ENCODE measurements at places on chromosomes 2 and 18. TPM values are rescaled to one million over a fixed set of nuclear protein-coding genes. Genes with fewer than 3 reads are reported as not detected.

DNA sequence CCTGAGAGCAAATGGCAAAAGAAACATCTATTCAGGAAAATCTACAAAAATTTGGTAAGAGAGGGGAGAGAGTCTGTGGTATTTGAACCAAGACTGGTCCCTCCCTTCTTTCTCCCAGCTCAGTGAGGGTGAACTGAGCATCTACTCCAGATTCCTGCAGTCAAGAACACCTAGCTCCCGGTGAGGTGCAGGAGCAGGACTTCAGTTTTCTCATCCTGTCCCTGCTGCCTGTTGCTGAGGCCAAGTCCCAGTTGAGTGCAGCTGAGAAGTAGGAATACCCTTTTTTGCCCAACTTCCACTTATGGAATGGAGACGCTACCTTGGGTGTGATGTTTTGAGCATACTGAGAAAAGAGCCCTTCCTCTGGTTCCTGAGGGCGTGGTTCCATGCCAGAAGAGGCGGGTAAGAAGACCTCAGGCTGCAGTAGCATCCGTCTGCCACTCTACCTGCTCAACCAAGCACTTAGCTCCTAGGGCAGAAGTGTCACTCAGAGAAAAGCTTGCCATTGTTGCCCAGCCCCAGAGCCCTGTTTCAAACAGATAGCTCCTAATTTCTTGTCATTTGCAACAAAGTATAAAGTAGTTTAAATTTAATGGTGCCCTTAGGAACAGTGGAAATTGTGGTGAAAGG is 112.9 kb downstream of the SOS1 start:
- no peak overlapping the region for H3K27ac ChIP-seq
- no peaks in the 10 kb centered on the region for H3K4me1 ChIP-seq
- DNase-seq = no peak
- no peaks in the 10 kb centered on the region for H3K27me3 ChIP-seq
- H3K4me3 ChIP-seq = no peak overlapping the region
- no peaks in the 10 kb centered on the region for H3K36me3 ChIP-seq

GRCh38 chr18:52348209-52348608 is 8.2 kb downstream of the DCC start:
- no peaks in the 10 kb centered on the region for H3K4me1 ChIP-seq
- H3K27ac ChIP-seq = no peak overlapping the region
- no peaks in the 10 kb centered on the region for H3K27me3 ChIP-seq

GRCh38 chr2:132754392-132754791 is 84.4 kb upstream of the LYPD1 start:
- H3K27me3 ChIP-seq = no peaks in the 10 kb centered on the region
- H3K27ac ChIP-seq = no peak overlapping the region
- H3K4me1 ChIP-seq = no peaks in the 10 kb centered on the region
- H3K36me3 ChIP-seq = no peaks in the 10 kb centered on the region
- no peak overlapping the region for H3K4me3 ChIP-seq
- no peak for DNase-seq

DNA sequence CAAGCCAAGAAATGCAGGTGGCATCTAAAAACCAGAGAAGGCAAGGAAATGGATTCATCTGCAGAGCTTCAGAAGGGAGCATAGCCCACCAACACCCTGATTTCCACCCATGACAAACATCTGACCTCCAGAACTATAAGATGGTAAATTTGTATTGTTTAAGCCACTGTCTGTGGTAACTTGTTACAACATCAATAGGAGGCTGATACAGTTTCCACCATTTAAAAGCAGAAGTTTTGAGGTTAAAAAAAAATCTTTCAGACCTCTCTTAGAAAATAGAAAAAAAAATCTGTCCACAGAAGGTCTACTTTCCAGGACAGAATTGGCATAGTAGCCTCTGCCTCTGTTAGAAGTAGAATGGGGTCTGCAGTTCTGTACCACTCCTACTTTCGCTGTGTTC is 37.2 kb downstream of the SLC40A1 start:
- DNase-seq = no peak
- H3K4me3 ChIP-seq = no peak overlapping the region
- no peaks in the 10 kb centered on the region for H3K36me3 ChIP-seq
- no peaks in the 10 kb centered on the region for H3K27me3 ChIP-seq
- no peak overlapping the region for H3K27ac ChIP-seq

GRCh38 chr18:1270081-1270480 is 365.4 kb downstream of the ADCYAP1 start:
- H3K27me3 ChIP-seq = no peaks in the 10 kb centered on the region
- no peak overlapping the region for H3K27ac ChIP-seq
- no peaks in the 10 kb centered on the region for H3K4me1 ChIP-seq
- H3K36me3 ChIP-seq = no peaks in the 10 kb centered on the region

DNA sequence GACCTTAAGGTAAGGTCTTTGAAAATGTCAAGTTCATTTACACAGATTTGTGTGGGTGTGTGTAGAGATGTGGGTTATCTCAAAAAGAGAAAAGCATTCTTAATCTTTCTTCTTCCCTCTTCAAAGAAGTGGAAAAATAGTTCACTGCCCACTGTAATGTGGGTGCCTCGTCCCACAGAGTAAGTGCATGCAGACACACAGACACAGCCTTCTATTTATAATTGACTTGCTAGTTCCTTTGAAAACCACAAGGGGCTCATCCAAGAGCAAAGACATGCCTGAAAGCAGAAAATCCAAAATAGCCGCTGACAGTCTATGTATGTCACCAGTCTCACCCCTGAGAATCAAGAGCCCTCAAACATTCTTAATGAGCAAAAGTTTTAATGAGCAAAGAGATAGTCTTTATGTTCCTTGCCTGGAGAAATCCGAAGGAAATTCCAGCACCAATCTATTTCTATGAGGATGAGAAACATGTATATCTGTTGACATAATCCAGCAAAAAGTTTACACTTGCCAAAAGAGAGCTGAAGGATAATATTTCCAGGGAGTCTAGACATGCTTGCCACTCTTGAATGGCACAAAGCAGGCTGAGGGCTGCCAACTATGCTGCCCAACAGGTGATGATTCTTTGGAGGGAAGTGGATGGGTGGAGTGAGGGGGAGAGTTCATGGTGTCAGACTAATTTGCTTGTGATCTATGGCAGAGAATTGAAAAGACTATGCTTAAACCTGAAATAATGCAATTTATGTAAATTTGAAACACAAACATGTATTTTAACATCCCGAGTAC is 93.9 kb downstream of the ACVR1 start:
- H3K36me3 ChIP-seq = peaks cover 4% of the 10 kb centered on the region
- no peak overlapping the region for H3K27ac ChIP-seq
- no peaks in the 10 kb centered on the region for H3K27me3 ChIP-seq
- DNase-seq = peak; percentile 45

GRCh38 chr2:36960005-36960675 is 6.2 kb downstream of the STRN start:
- no peak overlapping the region for H3K27ac ChIP-seq
- no peak overlapping the region for H3K4me3 ChIP-seq
- H3K27me3 ChIP-seq = no peaks in the 10 kb centered on the region

DNA sequence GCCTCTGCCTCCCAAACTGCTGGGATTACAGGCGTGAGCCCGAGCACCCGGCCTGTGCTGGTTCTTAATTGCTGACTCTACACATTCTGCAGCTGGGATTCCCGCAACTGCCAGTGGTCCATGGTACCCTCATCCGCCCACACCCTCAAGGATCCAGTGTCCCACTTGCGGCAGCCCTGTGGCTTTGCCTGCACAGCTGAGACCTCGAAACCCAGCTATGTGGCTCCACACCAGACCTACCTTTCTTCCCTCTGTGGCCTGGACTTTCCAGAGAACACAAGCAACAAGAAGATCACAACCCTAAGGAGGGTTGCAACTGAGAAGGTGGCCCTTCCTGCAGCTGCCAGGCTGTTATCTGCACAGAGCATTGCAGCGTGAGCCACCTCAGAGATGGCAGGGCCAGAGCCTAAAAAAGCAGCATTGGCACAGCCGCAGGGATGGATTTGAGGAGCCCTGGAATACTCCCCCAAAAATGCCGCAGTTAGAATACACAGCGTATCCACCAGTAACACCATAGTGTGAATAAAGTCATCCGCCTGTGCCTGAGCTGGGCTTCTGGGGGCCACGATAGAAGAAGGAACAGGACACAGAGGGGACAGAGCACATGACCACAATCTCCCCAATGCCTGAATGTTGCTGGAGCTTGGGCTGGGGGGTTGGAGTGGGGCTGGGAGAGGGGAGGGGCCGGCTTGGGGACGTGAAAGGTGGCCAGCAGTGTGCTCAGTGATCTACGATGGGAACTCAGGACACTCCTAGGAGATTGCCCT is 1.9 kb downstream of the GPR55 start:
- peaks cover 9% of the 10 kb centered on the region for H3K27me3 ChIP-seq
- no peak for DNase-seq
- H3K36me3 ChIP-seq = no peaks in the 10 kb centered on the region
- no peak overlapping the region for H3K4me3 ChIP-seq
- no peak overlapping the region for H3K27ac ChIP-seq

DNA sequence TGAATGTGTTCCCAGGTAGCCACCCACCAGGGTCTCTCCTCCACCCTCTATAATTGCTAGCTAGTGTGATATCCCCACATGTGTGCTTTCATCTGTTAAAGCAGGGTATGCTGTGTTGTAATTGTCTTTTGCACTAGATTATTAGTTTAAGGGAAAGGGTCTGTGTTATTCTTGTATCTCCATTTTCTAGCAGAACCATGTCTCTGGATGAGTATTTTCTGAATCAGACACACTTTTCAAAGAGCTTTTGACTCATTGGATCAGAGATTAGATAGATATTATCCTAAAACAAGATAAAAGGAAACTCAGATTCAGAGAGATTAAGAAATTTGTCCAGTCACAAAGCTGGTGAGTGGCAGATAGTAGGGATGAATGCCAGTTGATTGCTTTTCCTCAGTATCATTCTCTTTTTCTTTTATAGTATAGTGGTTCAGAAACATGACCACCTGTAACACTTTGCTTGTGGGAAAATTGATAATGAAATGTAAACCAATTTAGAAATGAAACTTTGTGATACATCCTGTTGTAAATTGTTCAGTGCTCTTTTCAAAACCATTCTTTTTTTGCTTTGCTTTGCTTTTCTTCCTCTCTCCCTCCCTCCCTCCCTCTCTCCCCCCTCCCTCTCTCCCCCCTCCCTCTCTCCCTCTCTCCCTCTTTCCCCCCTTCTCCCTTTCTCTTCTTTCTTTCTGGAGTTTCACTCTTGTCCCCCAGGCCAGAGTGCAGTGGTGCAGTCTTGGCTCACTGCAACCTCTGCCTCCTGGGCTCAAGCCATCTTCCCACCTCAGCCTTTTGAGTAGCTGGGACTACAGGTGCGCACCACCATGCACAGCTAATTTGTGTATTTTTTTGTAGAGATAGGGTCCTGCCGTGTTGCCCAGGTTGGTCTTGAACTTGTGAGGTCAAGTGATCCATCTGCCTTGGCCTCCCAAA is 7.4 kb downstream of the MIB1 start:
- no peaks in the 10 kb centered on the region for H3K27me3 ChIP-seq
- no peaks in the 10 kb centered on the region for H3K36me3 ChIP-seq
- no peak for DNase-seq
- no peaks in the 10 kb centered on the region for H3K4me1 ChIP-seq

DNA sequence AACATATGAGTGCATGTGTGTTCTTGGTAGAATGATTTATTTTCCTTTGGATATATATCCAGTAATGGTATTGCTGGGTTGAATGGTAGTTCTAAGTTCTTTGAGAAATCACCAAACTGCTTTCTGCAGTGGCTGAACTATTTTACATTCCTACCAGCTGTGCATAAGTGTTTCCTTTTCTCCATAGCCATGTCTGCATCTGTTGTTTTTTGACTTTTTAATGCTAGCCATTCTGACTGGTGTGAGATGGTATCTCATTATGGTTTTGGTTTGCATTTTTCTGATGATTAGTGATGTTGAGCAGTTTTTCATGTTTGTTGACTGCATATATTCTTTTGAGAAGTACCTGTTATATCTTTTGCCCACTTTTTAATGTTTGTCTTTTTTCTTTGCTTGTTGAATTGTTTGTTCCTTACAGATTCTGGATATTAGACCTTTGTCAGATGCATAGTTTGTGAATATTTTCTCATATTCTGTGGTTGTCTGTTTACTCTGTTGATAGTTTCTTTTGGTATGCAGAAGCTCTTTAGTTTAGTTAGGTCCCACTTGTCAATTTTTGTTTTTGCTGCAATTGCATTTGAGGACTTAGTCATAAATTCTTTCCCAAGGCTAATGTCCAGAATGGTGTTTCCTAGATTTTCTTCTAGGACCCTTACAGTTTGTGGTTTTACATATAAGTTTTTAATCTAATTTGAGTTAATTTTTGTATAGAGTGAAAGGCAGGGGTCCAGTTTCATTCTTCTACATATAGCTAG is 17.6 kb upstream of the KCNE4 start:
- no peak overlapping the region for H3K4me3 ChIP-seq
- DNase-seq = no peak
- no peaks in the 10 kb centered on the region for H3K27me3 ChIP-seq
- H3K27ac ChIP-seq = no peak overlapping the region
- no peaks in the 10 kb centered on the region for H3K36me3 ChIP-seq

DNA sequence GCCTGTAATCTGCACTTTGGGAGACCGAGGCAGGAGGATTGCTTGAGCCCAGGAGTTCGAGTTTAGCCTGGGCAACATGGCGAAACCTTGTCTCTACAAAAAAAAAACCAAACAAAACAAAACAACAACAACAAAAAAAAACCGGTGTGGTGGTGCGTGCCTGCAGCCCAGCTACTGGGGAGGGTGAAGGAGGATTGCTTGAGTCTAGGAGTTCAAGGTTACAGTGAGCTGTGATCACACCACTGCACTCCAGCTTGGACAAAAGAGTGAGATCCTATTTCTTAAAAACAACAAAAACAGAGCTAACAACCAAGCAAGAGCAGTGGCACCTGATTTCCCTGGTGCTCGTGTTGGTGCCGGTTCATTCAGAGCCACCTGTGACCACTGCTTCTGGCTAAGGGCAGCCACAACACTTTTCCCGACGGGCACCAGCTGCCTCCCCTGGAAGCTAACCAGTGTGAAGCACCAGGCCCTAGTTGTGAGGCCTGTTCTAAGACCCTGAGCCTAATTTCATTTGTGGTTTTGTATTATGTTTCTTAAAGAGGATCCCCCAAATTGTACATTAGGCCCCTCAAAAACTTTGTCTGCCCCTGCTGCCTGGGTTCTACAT is 1.3 kb downstream of the AOX1 start:
- H3K27ac ChIP-seq = no peak overlapping the region
- no peaks in the 10 kb centered on the region for H3K4me1 ChIP-seq
- H3K36me3 ChIP-seq = no peaks in the 10 kb centered on the region
- no peaks in the 10 kb centered on the region for H3K27me3 ChIP-seq

- peak overlapping the region; percentile 78 for H3K4me3 ChIP-seq
- peak; percentile 37 for DNase-seq
- H3K27ac ChIP-seq = peak overlapping the region; percentile 83
- peaks cover 7% of the 10 kb centered on the region for H3K4me1 ChIP-seq
- H3K27me3 ChIP-seq = no peaks in the 10 kb centered on the region
Measured at GRCh38 chr2:19900931-19901441, 797 bp downstream of the TTC32 start.

The SRD5A2 gene
- total RNA-seq = not detected

The LAMA1 gene
- total RNA-seq = 24.9 TPM

The LRRC30 gene
- total RNA-seq = not detected

The SALL3 gene
- total RNA-seq = not detected

The POLR1A gene
- total RNA-seq = 9.2 TPM

All from fibroblast of lung (primary cell).